ENCODE measurements at places on chromosomes 6 and 20.

- DNase-seq = no peak
Observed at GRCh38 chr6:46755865-46756264, 9.1 kb downstream of the ANKRD66 start.

GRCh38 chr6:163348789-163349680, 65.5 kb upstream of the QKI start:
- peak; percentile 93 for DNase-seq

GRCh38 chr6:169169375-169169774, 84.3 kb downstream of the THBS2 start:
- DNase-seq = no peak

DNA sequence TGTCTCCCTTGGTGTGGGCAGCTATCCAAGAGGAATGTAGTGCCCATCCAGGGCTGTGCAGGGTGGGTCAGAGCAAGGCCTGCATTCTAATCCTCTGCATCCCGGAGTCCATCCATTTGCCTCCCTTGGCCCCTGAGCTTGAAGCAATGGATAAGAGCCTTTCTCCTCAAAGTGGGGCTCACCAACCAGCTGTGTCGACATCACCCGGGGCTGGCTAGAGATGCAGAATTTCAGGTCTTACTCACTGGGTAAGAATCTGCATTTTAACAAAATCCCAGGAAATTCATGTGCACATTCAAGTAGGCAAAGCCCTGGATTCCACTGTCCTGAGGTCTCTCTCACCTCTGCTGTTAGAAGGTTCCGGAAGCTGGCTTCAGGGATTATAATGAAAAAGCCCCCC, 95.3 kb downstream of the MDGA1 start:
- DNase-seq = no peak

DNA sequence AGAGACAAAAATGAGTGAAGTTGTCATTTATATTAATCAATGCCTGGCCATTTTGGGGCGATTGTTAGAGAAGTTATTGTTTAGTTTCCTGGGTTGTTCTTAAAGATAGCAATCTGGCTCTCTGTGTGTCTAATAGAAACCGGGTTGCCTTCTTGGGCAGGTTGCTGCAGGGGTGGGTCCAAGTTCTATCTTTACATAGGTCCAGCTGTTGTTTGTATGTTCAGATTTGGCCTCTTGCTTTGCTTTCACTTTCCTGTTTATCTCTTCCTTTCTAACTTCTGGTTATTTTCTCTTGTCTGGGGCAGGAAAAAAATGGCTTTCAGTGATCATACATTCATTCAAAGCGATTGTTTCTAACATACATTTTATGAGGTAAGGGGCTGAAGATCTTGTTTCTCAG, 128.4 kb upstream of the NOX3 start:
- no peak for DNase-seq

- no peak for DNase-seq
Observed at GRCh38 chr6:130113201-130113710, 94.9 kb downstream of the L3MBTL3 start.

All from posterior cingulate gyrus (tissue), 11 donors.